Adrenal gland (tissue), 19 donors: ENCODE measurements at places on chromosomes 3 and 15.

- DNase-seq: peak; percentile 75
These were observed 2.0 kb downstream of the FAM43A start for GRCh38 chr3:194687638-194688199.

- no peak for DNase-seq
These were observed 1.9 kb downstream of the CHD2 start for GRCh38 chr15:92901995-92902394.

- DNase-seq: no peak
These were observed 2.8 kb upstream of the HERC1 start for GRCh38 chr15:63836579-63836978.

- DNase-seq: peak; percentile 96
These were observed 28.0 kb downstream of the KLHDC8B start for GRCh38 chr3:49199239-49199899.

DNA sequence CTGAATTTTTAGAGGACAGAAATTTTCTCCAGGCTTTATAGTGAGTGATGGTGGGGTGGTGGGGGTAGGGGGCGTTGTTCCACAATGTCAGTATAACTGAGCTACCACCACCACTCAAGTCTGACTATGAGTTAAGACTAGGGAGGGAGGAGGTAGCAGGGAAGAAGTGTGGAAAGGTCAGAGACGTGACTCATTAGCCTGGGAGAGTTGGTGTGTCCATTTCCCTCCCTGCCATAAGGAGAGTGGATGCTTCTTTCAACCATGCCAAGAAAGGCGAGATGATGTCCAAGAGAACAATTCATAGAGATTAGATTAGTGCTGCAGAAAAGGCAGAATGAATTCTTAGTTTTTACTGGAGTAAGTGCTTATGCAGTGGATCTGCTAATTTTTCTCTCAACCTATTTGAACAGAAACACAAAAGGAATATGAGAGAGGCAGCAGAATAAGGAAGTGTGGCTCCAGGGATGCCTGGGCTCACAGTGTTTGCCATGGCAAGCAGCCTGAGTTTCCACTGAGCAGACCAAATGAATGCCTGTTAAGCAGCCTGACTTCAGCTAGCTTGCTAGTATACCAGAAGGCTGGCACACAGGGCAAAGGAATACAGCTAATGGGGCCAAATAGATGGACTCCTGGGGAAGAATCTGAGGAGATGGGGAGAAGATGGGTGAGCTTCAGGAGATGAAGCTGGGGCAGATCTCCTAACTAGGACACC, 708.9 kb downstream of the NTRK3 start:
- DNase-seq: no peak

- DNase-seq: no peak
These were observed 35.1 kb downstream of the PDCD6IP start for GRCh38 chr3:33833408-33834095.

- DNase-seq: no peak
These were observed 8.1 kb upstream of the IGDCC3 start for GRCh38 chr15:65385870-65386258.

GRCh38 chr3:128188326-128188725, 35.0 kb downstream of the EEFSEC start:
- no peak for DNase-seq

GRCh38 chr3:112464264-112464663, 35.0 kb downstream of the BTLA start:
- DNase-seq: no peak

DNA sequence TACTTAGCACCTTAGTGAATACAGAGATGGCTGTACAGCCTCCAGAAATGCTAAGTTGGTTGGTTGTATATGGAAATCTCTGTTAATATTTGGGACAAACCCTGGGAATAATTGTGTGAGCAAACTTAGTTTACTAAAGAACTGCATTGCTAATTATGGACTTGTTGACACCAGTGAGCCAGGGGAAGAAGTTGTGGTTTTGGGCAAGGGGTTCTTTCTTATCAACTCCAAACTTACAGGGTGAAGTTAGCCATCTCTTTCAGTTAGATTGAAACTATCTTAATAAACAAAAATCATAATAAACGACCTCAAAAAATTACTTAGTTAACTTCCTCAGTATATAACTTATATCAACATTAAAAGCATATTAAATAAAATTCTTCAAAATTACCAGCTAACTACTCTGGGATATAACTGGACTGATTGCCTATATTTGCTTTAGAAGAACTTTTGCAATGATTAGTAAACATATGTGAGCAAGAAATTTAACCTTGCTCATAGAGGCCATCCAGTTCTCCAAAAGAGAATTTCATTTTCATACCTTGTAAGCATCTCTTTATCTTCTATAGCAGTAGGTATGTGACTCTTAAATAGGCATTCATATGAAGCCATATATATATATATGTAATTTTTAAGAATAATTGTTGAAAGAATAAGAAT, 24.7 kb downstream of the MBNL1 start:
- no peak for DNase-seq

- DNase-seq: peak; percentile 35
These were observed 106.7 kb upstream of the SNRPN start for GRCh38 chr15:24848050-24848449.

DNA sequence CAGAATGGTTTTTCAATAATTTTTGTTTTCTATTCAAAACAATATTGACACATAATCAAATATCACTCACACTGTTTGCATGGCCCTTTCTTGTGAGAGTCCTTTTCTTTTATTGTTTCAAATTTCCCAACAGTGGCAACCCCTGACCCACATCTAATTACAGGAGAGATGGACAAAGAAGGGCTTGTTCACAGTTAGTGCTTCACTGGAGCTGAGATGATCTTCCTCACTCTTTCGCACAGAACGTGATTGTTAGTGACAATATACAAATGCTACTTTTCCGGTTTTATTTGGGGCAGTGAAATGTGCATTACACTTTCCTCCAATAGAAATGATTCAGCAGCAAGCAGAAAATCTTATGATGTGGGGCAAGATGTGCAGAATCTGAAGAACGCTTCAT, 38.6 kb upstream of the TTC14 start:
- DNase-seq: no peak

DNA sequence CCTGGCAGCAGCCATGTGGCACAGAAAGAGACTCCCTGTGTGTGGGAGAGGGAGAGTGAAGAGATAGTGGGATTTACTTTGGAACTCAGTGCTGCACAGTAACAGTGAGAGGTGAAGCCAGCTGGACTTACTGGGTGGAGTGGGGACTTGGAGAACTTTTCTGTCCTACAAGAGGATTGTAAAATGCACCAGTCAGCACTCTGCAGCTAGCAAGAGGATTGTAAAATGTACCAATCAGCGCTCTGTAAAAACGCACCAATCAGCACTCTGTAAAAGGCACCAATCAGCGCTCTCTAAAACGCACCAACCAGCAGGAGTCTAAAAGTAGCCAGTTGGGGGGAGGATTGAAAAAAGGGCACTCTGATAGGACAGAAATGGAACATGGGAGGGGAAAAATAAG, 688.8 kb upstream of the ALCAM start:
- no peak for DNase-seq

- peak; percentile 12 for DNase-seq
These were observed 602.3 kb upstream of the SUCLG2 start for GRCh38 chr3:68256635-68257223.

DNA sequence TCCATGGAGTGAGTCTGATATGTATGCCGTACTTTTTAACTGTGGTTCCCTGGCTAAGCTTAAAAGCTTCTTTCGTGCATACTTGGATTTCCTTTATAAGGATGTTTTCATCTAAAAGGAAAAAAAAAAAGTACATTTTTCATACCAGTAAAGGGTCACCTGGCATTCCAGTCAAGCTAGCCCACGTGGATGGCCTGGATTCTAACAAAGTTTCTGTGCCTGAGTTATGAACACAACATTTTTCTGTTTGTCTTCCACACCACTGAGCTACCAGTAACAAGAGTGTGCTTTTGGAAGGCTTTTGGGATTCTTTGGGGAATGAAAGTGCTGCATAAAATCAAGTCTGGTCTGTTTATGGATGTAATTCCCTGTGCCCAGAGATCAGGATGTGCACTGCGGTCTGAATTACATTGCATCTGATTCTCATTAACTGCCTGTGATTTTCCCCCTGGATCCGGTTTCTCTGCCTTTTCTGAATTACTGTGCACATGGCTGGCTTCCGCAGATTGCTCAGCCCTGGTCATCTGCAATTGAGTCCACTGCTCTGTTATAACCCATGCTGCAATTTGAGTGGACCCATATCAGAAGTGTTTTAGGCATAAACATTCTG, 38.2 kb upstream of the MAGI1 start:
- no peak for DNase-seq

GRCh38 chr3:38722781-38723568, 73.5 kb upstream of the SCN5A start:
- no peak for DNase-seq

DNA sequence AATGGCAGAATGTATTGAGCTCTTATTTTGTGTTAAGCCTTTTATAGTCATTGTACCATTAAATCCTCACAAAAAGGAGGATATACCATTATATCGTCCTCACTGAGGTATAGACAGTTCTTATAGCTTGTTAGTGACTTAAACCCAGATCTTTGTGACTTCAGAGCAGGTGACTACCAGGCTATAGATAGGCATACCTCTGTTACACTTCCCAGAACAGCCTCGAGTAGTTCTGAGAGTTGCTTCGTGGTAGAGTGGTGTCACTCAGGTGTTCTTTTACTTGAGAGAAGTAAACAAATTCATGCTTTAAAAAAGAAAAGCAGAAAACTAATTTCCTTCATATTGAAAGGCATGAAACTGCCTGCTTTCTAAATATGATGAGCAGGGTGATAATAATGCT, 59.9 kb downstream of the SEC22A start:
- DNase-seq: no peak

- DNase-seq: no peak
These were observed 31.6 kb downstream of the LRIG1 start for GRCh38 chr3:66469220-66469640.

DNA sequence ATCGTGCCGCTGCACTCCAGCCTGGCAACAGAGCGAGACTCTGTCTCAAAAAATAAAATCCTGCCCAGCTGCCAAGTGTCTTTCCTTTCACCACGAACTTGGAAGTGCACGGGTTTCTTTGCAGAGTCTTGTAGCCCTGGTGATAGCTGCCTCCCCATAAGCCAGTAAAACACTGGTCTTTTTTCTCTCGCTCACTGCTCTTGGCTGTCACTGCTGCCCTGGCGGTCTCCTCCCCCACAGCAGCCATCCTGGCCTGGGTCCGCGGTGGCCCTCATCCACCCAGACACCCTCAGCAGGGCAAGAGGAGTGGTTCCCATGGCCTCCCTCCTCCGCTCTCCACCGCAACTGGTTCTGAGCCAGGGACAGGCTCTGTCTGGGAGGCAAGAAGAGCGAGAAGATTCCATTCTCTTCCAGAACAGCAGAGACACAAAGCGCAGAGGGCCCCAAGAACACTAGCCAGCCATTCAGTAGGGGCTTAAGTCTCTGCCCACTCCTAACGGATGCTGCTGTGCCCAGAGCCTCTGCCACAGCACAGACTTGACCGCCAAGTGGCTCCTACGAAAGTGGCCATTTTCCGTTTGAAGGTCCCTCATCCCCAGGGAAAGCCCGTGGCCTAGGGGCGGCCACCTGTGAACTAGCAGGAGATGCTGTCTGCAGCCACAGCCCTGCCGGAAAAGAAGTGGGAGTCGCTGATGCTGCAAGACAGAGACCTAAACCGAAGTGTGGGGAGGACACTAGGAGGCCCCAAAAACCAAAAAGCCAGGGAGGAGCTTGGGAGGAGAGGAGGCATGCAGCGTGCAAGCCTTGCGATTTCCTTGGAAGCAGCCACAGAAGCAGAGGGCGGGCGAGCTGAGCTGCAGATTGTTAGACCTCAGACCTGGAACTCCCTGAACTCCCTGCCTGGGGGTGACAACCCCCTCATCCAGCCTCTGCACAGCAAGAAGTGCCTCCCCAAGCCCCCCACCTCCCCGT, 44.1 kb downstream of the KLHL25 start:
- DNase-seq: peak; percentile 51

DNA sequence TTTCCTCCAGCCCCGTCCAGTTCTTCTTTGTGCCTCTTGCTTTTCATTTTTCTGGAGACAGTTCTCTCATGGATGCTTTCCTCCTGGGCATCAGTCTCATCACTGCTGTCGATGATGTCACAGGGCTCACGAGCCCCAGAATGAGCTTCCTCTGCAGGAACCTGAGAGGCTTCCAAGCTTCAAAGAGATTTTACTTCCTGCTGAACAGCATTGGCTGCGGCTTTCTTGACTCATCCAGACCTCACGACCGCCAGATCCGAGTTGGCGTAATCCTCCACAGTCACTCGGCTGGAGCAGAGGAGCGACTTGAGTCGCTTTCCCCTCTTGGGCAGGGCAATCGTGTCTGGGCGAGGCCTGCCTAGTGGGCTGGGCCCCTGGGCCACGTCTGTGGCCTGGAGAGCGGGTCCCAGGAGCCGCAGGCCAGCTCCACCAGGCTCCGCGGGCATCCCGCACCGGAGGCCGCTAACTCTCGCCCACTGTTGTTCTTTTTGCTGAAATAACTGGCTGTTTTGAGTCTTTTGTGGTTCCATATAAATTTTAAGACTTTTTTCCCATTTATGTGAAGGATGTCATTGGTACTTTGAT, 20.8 kb upstream of the FAN1 start:
- no peak for DNase-seq

- peak; percentile 69 for DNase-seq
These were observed 386 bp downstream of the SQOR start for GRCh38 chr15:45635191-45635638.

GRCh38 chr3:126747768-126748167, 43.7 kb downstream of the CHCHD6 start:
- DNase-seq: no peak
